ENCODE measurements at places on chromosomes 6 and 20. TPM values are rescaled to one million over a fixed set of nuclear protein-coding genes. Genes with fewer than 3 reads are reported as not detected.

GRCh38 chr6:84825461-84825860 is 61.1 kb upstream of the TBX18 start:
- no peak for DNase-seq

GRCh38 chr6:163391985-163392384 is 22.5 kb upstream of the QKI start:
- no peak for DNase-seq

GRCh38 chr6:81562169-81562568 is 190.3 kb downstream of the TENT5A start:
- DNase-seq: no peak

DNA sequence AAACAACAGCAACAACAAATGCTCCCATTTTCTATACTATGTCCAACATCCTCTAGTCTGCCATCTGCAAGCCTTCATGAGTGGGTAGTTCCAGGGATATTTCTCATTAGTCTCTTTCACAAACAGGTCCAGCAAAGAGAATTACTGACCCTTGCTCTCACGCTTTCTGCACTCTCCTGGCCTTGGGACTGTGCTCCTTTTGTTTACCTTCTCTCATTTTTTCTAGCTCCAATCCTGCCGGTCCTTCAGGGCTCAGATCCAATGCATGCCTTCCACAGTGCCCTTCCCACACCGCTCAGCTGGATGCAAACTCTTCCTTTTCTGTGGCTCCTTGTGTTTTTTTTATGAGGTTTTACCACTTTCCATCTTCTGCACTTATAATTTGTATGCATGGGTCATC is 47.2 kb downstream of the ADTRP start:
- DNase-seq: no peak

DNA sequence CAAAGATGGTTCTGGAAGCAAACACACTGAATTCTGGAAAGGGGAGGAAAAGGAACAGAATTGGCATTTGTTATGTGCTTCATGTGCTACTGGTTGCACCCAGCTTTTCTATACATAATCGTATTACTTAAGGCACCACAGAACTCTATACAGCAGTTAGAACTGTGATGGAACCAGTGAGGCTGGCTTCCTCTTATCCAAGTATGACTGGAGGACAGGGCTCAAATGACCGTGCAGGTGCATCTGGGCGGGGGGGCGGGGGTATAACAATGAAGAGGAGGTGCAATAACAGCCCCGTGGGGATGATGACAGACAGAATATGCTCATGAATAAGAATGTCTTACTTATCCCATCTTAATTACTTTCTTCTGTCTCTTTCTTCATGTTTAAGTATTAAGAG is 144.2 kb downstream of the BTBD9 start:
- DNase-seq: no peak

GRCh38 chr20:53763707-53764414 is 170.2 kb upstream of the ZNF217 start:
- no peak for DNase-seq

- DNase-seq: no peak
These were observed 282.6 kb downstream of the CDC5L start for GRCh38 chr6:44670146-44670545.

DNA sequence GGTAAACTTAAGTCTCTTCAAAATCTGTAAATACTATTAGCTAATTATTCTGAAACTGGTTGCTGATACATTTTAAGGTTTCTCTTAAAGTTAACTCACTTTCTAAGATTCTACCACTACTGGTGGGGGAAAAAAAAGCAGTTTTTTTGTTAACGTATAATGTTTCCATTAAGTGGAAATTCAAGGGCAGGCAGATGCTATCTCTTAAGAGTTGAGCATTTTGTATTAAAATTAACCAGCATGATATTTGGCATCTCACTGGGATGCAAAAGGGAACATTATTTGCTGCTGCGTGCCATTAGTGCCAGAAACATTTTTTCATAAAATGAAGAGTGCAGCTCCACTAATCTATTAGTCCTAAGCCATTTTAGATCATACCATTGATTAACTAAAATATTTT is 246.2 kb downstream of the PRKN start:
- DNase-seq: no peak

DNA sequence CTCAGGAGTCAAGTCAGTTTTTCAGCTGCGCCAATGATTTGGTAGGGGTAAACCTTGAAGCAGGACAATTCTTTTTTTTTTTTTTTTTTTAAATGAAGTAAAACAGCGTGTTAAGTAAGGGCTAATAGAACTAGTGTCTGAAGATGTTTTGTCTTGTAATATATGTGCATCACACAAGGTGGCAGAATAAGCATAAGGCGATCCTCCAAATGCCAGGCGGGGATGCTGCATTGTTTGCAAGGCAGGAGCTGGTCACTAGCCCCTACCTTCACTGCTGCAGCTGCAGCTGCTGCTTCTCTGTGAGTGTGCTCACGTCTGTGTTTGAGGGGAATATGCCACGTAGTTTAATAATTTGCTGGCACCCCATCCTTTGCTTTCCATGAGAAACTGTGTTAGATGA is 272.7 kb upstream of the MAP3K7 start:
- no peak for DNase-seq

DNA sequence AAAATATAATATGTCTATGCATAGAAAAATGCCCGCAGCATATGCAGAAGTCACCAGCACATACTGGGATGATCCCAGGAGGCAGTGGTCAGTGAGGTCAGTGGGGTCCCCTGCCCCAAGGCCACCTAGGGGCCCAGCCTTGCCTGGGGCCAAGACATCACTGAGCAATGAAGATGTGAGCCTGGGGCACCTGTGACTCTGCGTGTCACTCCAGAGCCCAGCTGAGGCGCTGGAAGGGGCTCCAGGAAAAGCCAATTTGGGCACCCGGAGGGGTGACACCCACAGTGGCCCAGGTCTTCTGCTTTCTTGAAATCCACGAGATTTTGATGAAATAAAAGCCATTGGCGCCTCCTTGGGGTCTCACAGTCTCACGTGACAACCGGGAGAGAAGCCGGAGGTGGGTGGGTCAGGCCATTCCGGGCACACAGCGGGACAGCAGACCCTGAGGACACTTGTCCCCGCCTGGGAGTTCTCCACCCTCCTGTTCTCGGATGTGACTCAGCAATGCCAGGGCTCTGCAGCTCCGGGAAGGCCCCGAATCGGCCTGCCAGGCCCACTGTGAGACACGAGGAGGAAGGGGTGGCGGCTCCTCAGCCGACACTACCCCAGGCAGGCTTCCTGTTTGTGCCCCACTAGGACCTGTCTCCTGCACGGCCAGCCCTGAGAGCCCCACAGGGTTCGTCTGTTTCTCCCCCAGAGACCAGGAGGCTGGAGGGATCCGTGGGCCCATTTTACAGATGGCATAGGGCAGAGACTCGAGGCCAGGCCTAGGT is 24.4 kb upstream of the SLCO4A1 start:
- DNase-seq: no peak

- no peak for DNase-seq
These were observed 137.0 kb downstream of the MTHFD1L start for GRCh38 chr6:151002491-151002935.

DNA sequence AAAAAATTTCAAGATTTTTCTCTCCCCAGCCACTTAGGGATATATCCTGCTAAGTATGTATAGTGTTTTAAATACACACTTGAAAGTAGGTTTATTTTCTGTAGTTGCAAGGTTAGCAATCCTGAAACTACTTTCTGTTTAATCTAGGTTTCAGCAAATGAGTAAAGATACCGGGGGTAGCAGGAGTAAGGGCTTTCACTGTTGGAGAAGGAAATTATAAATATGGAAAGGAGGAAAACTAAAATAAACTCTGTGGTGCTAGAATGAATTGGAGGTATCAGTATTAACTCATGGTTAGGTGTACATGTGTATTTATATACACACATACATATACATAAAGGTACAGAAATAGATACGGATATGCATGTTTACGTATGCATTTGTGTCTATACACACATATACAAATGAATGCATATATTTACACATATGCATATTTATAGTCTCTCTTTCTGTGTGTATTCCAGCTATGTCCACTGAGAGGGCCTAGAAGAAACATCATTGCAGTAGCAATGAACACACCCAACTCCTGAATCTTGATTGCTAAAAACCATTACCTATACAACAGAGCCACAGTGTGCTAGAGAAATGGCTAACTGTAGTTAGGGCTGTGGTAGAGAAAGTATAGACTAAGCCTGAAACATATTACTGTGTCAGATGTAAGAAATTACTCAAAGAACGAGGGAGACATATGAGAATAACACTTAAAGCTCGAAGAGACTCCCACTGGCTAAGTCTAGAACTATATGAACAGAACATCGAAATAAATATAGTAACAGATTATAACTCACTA is 95.9 kb upstream of the EMILIN3 start:
- no peak for DNase-seq

DNA sequence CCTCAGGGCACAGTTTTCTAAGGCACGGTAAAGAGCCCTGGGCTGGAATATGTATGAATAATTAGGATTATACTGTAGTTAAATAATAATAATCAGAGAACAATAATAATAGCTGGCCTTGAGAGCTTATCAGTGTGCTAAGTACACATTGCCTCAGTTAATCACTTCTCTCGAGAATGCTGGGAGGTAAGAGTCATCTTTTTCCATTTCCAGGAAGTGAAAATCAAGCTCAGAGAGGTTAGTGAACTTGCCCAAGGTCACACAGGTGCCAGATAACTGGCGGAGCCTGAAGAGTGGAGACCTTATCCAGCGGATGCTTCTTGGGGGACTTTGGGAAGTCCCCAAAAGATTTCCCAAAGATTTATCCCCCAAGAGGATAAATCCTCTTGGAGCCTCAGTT is 19.4 kb upstream of the CBFA2T2 start:
- DNase-seq: no peak

- no peak for DNase-seq
These were observed 185.1 kb upstream of the ZNF217 start for GRCh38 chr20:53778736-53779135.

Gene CCN2
- total RNA-seq: 118 TPM

Gene SOBP
- total RNA-seq: 13.3 TPM

Gene MYL9
- total RNA-seq: 246 TPM

Gene SASH1
- total RNA-seq: 86.4 TPM

Gene NR2E1
- not detected for total RNA-seq

Gene HFE
- total RNA-seq: 7.6 TPM

Gene RAB5IF
- 64.3 TPM for total RNA-seq

Gene CLDN20
- total RNA-seq: not detected

Gene CHRNA4
- total RNA-seq: 0.25 TPM

Measured in vagina (tissue), 2 donors.